Kasumi-1 (cell line): ENCODE measurements at places on chromosomes 7 and 10.

- no peak for DNase-seq
Measured at GRCh38 chr7:21076574-21076973, 289.9 kb upstream of the SP8 start.

GRCh38 chr7:138962561-138963270 is 18.5 kb downstream of the KIAA1549 start:
- DNase-seq: peak; percentile 75

- DNase-seq: no peak
Measured at GRCh38 chr10:109374215-109374614, 549.1 kb downstream of the XPNPEP1 start.

GRCh38 chr10:64535131-64535867 is 1014.1 kb downstream of the REEP3 start:
- DNase-seq: no peak

DNA sequence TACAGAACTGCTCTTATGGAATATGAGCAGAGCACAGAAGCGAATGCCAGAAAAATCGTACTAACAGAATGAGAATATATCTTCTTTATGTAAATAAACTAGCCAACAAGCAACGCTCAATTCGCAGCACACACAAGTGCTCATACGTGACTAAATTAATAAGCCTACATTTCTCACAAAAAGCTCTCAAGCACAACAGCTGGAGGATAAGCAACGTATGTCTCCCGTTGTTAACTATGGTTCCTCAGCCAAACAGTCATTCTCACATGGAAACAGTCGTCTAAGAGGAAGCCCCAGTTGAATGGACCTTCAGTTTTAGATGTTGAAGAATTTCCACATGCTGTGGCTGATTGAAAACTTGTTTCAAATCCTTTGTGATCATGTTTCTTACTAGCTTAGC is 110.4 kb downstream of the PKD1L1 start:
- DNase-seq: no peak

GRCh38 chr7:33905389-33906032 is at the start of gene BMPER:
Gene BMPER (plus strand): TSS chr7:33905539. CDS start chr7:33905614, 75 bp downstream.
- no peak for DNase-seq

- DNase-seq: no peak
Measured at GRCh38 chr7:132500727-132501440, 75.4 kb downstream of the PLXNA4 start.

DNA sequence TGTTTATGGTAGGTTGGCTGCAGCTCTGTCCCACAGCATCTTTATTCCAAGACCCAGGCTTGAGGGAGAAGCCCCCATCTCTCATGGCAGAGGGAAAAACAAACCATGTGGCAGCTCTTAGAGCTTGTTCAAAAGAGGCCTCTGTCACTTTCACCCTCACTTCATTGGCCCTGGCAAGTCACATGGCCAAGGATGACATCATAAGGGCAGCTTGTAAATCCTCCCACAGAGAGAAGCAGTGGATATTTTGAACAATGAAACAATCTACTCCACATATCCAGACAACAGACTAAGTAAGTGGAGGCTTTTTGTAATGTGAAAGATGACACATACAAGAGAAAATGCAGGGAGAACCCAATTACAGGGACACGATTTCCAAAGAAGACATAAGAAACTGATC is 108.1 kb downstream of the GRID1 start:
- DNase-seq: no peak

- DNase-seq: no peak
Measured at GRCh38 chr7:33724201-33724600, 181.1 kb upstream of the BMPER start.

GRCh38 chr10:129715805-129716204 is 248.3 kb downstream of the EBF3 start:
- no peak for DNase-seq

DNA sequence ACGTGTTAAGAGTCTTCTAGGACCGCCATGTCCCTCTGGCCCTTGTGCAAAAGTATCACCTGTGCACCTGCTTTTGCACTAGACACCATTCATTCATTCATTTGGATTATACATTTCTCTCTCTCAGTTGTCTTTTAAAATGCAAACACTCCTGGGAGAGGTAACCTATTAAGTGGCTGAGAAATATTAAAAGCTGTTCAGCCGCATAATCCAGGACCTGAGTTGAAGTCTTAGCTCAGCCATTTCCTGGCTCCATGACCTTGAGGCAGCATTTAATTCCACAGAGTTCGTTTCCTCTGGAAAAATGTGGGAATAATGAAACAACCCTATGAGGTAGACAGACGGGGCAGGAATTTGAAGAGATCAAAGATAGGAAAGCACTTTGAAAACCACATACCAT is 251.6 kb downstream of the RPS24 start:
- DNase-seq: no peak

- DNase-seq: no peak
Measured at GRCh38 chr7:44937426-44937825, 41.4 kb downstream of the MYO1G start.

DNA sequence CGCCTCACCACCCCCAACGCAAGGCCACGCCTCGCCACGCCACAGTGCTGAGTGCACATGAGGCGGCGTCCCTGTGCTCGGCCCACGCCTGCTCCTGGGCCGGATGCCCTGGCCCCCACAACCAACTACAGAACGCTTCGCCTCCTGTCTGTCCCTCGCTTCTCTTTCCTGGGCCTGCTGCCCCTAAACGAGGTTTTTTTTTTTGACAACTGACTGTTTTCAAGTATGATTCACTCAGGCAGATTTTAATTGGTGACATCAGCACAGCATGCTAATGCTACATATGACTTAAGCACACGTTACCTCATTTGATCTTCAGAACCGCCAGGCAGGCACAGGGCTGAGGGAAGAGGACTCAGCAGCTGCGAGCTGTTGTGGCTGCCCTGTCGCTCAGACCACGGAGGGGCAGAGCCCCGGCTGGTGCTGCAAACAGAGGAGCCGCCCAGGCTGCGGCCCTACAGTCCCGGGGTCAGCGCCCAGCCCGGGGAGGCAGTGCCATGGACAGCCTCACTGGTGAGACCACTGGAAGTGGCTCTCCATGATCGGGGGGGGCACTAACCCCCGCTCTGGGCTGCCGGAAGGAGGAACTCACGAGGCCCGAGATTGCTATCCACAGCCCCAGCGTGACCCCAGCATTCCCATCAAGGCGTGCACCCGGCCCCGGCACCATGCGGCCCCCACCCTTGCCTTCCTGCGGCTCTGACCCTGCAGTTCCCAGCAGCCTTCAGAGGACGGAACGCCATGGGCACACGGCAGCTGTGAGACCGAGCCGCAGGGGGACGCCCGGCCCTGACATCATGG is 212.8 kb downstream of the MAD1L1 start:
- DNase-seq: peak; percentile 46

GRCh38 chr7:23315366-23315765 is 16.2 kb downstream of the MALSU1 start:
- DNase-seq: no peak

DNA sequence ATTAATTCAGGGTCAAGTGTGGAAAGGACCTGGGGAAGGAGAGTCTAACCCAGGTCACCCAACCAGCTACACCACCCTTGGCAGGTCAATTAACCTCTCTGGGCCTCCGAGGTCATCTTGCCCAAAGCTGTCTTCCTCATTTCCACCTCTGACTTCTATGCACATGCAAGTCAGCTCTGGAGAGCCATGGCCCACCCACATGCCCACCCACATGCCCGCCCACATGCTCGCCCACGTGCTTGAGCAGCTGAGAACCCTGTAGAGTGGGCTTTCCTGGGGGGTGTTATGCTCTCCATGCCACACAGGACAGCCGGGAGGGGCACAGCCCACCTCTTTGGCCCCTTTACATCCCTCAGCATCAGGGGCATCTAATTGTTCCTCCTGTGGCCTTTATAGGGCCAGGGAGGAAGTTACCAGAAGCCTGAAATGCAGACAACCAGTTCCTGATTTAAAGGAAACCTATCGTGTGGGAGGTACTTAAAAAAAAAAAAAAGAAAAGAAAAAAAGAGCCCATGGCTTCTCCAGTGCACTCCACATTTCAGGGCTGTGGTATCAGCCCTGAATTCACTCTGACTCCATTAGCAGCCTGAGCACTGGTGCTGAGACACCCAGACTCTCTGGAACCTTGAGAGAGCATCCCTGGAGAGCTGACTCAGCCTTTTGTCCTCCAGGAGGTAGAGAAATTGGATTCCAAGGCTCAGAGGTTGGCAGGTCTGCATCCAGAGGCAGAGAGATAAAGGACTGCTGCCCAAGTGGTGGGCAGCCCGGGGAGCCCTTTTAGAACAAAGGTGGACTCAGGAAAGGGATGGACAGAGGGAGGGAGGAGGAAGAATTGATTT is 176.2 kb upstream of the ZMIZ1 start:
- DNase-seq: peak; percentile 64

DNA sequence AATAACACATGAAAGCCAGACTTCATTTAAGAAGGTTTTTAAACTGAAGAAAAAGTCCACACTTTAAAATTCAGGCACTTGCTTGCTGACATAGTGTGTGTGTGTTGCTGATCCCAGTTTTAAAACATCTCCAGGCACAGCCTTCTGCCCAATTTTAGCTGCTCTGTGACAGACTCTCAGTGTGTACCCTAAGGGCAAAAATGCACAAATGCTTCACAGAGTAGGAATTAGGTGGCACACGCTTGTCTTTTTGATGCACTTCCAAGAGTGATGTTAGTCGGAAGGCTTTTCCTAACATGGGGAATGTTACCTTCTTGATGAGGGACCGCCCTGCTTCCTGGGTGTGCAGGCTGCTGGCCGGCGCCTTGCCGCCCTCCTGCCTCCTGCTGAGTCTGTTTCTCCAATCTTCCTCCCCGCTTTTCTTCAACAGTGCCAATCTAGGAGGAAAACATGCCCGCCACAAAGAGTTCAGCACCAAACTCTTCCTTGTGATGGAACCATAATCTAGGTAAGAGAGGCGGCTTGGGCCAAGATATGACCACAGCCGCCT is 122.3 kb downstream of the SVIL start:
- no peak for DNase-seq

DNA sequence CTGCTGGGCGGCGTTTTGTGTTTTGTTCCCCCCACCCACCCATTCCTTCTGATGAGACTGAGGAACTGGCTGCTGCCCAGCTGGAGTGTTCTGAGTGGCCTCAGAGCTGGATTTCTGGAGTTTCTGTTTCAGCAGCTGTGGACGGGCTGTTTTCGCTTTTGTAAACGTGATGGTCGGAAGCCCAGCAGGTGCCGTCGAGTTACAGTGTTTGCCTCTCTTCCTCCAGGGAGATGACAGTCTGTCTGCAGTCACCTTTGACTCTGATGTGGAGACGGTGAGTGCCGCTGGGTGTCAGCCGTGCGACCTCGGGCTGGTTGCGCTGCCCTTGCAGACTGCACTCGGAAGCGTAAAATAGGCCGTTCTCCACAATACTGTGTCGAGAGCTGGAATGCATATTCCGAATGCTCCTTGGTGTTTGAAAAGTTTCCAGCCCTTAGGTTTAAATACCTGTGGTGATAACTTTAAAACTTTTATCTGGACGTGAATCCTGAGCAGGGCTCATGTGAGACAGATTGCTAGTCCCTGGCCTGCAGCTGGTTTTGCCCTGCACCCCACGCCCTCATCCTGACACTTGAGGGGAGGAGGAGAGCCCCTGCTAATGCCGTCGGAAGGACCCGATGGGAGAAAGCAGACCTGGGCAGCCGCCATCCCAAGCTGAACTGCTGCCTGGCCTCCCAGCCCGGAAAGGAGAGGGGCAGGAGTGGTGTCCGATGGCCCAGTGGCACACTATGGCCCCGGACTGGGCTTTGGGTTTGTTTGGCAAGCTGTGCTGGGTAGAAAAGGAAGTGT is 8.3 kb downstream of the IQCE start:
- no peak for DNase-seq

DNA sequence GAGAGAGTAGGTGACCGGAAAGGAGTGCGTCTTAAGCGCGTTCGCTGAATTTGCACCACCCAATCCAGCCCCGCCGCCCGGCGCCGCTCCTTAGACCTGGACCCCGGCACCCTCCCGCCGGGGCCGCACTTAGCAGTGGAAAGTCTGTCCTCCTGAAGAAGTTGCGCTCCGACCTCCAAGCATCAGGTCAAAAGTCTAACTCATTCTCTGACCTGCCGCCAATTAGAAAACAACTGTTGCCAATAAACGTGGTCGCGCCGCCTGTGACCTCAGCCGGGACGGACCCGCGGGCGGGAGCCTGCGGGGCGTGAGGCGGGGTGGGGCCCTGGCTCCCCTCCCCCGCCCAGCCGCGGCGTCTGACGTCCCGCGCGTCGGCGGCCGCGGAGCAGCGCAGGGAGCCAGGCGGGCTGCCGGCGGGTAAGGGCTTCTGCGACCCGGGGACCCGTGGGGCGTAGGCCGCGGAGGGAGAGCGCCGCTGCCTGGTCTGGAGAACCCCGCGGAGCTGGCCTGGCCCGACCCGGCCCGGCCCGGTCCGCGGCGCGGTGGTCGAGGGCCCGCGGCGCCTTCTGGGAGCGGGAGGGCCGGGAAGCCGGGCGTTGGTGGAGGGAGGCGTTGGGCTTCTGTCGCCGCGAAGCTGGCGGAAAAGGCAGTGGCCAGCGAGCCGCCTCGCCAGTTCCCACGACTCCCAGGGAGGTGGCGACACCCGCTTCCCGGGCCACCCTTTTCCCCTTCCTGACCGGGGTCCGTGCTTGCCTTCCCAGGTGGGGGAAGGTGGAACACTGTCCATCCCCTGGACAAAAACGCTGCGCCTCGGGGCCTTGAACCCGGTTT is at the start of gene BCAP29:
Gene BCAP29, plus strand, starts transcription at position 362 of the 831 bp plus-strand sequence. CDS start 527 bp downstream, outside the sequence.
- peak; percentile 81 for DNase-seq

DNA sequence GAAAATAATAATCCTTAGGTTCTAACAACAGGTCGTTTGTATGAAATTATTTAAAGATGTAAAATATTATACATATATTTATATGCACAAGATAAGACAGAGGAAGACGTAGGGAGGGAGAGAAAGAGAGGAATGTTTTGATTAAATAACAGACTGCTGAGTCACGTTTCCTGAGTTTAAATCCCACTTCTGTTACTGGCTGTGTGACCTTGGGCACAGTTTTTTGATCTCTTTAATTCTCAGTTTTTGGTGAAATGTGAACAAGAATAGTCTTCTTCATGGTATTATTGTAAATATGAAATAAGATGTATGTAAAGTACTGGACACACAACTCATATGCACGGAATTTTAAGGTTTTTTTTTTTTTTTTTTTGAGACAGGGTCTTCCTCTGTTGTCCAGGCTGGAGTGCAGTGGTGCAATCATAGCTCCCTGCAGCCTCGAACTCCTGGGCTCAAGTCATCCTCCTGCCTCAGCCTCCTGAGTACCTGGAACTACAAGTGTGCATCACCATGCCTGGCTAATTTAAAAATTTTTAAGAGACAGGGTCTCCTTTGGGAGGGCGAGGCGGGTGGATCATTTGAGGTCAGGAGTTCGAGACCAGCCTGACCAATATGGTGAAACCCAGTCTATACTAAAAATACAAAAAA is 42.6 kb downstream of the BAMBI start:
- no peak for DNase-seq
